Stimulated activated CD4-positive, alpha-beta T cell treated with anti-CD3 and anti-CD28 coated beads, Interleukin-4, amount 100 ng/mL, for 48 hours (primary cell): ENCODE measurements at places on chromosomes 4 and X.

DNA sequence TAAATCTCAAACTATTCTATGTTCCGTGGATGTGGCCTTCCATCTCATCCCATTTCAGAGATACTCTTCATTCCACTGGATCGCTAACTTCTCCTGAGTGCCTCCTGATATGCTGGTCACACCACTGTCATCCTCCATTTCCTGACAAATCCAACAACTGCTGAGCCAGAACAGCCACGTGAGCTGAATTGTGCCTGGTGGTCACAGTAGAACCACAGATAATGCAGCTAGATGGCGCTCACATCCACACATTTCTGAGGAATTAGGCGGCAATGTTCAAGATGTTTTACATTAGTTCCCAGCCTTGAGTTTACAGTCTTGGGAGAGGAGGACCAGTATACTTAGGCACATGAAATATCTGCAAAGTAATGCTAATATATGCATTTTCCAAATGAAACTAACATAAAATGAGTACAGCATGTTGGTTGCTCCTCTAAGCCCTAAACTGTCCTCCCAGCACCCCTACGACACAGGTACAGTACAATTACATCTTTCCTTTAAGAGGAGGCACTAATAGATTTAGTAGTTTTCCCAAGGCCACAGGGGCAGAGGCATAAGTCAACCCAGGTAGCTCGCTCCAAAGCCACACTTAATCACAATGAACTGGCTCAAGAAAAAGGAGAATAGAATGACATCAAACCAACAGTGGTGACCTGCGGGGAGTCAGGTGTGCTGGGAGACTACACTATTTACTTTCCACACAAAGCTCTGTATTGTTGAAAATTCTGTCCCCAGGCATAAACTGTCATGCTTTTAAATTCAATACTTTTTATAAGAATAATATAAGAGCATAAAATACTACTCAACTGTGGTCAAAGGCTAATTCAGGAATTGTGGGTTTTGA is 134.2 kb downstream of the CHIC2 start:
- peak; percentile 30 for DNase-seq

GRCh38 chr4:140826701-140827027 is 70.5 kb upstream of the TBC1D9 start:
- DNase-seq: no peak

GRCh38 chr4:28378109-28378830 is 1517.6 kb downstream of the STIM2 start:
- no peak for DNase-seq

DNA sequence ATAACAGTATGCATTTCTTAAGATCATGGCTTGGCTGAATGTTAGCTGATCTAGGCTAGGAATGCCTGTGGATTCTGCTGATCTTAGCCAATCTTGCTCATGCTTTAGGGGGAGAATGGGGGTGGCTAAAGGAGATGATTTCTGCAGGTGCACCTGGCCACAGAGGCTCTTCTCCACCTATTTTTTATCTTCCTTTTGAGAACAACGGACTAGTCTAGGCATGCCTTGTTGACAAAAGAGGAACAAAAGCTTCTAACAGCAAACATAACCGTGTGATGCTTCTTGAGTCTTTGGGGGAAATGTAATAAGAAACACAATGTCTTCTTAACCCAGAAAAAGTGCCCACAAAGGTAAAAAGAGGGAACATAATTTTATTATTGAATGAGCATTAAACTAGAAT is 743.5 kb downstream of the ARAP2 start:
- DNase-seq: no peak

- DNase-seq: no peak
Observed at GRCh38 chr4:120709991-120710390, 212.5 kb downstream of the PRDM5 start.

GRCh38 chrX:136671006-136671610 is 23.1 kb downstream of the CD40LG start:
- DNase-seq: no peak

- DNase-seq: no peak
Observed at GRCh38 chr4:102598086-102598761, 97.1 kb downstream of the NFKB1 start.

DNA sequence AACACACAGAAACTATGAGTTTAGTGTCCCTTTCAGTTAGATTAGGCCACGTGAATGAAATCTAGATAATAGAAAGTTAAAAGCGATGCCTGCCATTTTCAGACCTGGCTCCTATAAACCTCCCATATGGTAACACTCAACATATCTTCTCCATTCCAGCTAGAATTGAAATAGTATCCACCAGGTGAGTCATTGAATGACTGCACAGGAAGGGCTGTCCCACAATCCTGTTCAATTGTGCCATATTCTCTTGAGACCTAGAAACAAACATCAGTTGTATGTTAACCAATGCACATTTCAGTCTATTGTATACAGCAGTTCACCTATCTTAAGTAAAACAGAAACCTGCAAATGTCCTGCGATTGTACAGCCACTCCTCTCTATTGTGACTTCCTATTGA is 659.3 kb upstream of the SLIT2 start:
- DNase-seq: no peak

DNA sequence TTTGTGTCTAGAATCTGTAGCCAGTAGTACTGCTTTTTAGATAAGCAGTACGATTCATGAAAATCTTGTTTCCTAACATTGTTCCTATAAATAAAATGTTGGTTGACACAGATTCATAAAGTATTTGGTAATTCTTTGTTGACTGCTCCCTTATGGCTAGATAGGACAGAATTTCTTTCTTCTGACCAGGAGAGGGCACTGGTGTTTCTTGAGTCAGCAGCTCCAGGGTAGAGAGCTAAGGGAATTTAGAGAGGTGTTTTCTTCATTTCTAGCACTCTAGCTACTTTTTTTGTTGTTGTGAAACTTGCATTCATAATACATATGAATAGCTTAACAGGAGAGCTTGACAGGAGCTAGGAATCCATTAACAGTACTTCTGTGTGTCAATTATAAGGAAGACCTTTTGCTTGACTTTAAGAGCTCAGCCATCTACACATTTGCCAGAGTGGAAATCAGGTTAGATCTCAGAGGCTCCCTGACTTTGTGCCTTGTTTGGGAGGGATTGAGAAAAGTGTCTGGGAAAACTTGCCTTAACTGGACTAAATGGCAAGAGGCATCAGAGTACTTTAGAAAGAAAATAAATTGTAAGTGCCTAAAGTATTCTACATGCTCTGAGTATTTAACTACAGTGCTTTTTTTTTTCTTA is 756.1 kb downstream of the SH3BGRL start:
- no peak for DNase-seq

- DNase-seq: no peak
Observed at GRCh38 chr4:82268050-82268825, 105.6 kb downstream of the HNRNPD start.

GRCh38 chr4:183876268-183876934 is 28.7 kb upstream of the STOX2 start:
- DNase-seq: no peak

- no peak for DNase-seq
Observed at GRCh38 chrX:85882601-85883000, 164.8 kb downstream of the CHM start.

- no peak for DNase-seq
Observed at GRCh38 chr4:167595898-167596297, 361.6 kb upstream of the SPOCK3 start.

DNA sequence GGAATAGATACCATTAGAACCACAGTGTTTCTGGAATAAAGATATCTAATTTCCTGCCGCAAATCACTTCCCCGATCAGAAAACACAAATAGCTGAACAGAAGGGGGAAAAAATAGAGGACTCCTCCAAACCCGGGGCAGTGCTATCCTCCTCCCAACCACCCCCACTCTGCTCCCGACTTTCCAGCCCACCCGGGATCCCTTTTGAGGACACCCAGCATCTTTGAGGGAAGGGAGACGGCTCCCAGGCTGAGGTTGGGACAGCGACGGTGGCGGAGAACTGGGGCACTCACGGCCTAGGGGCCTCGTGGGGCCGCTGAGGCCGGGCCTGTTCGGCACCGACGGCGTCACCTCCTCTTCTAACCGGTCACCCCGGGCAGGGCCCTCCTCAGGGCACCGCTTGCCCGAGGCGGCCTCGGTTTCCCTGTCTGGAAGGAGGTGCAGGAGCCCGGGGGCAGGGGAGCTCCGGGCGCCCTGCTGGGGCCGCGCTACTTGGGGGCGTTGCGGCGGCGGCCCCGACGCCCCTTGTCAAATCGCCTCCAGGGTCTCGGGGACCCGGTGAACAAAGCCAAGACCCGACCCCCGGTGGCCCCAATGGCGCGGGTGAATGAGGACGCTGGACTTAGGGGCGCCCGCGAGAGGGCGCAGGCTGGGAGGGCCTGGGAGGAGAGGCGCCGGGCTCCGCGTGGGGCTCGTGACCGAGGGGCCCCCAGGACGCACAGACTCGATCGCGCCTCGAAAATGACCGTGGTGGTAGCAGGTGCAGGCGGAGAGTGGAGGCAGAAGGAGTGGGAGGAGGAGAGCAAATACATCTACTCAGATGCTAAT is 6.9 kb upstream of the ARX start:
- DNase-seq: no peak

- no peak for DNase-seq
Observed at GRCh38 chr4:3512279-3512678, 19.9 kb downstream of the LRPAP1 start.

DNA sequence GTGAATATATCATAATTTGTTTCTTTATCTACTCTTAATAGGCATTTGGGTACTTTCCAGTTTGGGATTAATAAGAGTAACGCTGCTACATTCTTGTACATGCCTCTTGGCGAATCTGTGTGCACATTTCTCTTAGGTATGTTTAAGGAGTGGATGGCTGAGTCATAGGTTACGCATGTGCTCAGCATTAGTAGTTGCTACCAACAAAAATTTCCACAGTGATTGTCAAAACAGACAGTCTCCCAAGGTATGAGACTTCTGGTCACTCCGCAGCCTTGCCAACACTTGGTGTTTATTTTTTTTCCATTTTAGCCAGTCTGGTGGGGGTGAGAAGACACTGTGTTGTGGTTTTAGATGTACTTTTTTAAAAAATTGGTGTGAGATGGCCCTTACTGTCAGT is 44.6 kb downstream of the FGFBP1 start:
- DNase-seq: no peak

DNA sequence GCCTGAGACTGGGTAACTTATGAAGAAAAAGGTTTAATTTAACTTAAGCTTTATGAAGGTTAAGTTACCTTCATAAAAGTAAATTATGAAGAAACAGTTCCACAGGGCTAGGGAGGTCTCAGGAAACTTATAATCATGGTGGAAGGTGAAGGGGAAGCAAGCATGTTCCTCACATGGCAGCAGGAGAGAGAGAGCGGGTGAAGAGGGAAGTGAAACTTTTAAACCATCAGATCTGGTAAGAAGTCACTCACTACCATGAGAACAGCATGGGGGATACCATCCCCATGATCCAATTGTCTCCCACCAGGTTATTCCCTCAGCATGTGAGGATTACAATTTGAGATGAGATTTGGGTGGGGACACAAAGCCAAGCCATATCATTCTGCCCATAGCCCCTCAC is 944.7 kb upstream of the NDST4 start:
- DNase-seq: no peak

GRCh38 chr4:46404981-46405380 is 15.1 kb upstream of the GABRA2 start:
- DNase-seq: no peak

DNA sequence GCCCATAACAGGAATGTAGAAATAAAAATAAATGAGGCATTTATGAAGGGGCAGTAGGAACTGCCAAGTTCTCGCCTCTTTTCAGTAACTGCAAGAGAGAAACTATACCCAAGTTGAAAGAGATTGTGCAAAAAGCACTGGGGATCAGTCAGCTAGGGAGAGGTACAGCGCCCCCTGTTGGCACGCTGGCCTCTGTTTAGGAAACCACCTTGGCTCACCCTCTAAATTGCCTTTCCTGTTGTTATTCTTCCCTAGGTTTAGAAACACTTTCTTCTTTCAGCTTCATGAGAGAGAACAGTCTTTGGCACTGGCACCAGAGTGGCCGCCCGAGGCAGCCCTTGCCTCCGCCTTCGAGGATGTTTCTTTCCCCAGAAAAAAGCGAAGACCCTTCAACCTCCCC is 348.5 kb downstream of the MID1IP1 start:
- DNase-seq: peak; percentile 40

GRCh38 chrX:41921492-41922430 is 1.6 kb downstream of the CASK start:
- no peak for DNase-seq
